Skeletal muscle cell (primary cell): ENCODE measurements at places on chromosomes 5 and 9.

DNA sequence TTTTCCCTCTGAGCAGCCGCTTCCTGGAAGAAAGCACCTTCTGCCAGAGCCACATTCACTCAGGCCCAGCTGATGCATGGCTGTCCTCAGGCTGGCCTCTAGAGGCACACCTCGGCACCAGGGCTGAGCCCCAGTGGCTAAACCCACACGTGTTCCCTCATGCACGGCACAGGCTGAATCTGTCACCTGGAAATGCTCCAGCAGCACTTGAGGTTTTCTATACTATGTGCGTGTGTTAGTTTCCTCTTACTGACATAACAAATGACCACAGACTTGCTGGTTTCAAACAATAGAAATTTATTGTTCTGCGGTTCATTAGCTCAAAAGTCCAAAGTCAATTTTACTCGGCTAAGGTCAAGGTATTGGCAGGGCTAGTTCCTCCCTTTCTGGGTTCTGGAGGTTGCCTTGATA, 141.4 kb downstream of the LRRC70 start:
- no peak for DNase-seq

GRCh38 chr9:24118190-24118589, 292.1 kb upstream of the ELAVL2 start:
- no peak for DNase-seq

DNA sequence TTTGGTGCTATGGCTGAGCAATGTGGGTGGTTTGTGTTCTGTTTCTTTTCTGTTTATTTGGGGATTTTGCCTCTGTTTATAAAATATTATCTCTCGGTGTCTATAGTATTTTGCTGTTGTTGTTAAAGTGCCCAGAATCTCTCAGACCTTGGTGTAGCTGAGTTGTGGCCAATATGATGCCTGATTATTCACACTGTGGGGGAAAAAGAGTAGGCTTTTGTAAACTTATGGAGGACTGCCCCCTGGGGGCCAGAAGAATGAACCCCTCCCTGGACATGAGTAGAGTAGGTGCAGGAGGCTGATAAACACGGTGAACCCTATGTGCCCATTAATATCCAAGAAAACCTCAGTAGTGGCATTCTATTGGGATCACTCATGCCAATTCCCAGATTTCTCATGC, 49.0 kb upstream of the DPYSL3 start:
- DNase-seq, result no peak

GRCh38 chr9:107274096-107274495, 9.0 kb upstream of the RAD23B start:
- DNase-seq, result no peak

- DNase-seq, result no peak
These were observed 672 bp downstream of the MSANTD3 start for GRCh38 chr9:100427366-100428263.

- no peak for DNase-seq
These were observed 39.6 kb upstream of the FGF1 start for GRCh38 chr5:142725231-142726187.

DNA sequence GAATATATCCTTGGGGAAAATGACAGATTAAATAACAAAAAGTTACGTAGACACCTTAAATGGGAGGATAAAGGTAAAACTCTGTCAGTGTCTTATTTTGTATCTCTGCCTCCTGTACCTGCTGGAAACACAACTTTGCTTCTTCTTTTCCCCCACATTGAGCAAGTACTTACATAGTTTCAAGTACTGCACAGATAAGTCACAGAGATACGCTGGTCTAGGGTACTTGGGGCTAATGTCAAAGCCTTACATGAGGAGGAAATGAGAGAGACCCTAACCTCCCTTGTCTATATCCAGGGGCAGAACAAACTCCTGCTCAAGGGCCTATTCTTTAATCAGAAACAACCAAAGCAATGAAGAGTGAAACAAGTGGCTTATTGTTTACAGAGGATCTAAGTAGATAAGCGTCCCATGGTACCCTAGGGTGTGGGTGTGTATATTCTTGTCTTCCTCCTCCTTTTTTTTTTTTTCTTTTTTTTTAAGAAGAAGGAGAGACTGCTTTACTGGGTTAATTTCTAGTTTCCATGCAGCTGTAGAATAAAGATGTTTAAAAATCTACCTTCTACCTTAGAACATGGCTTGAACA, 43.1 kb downstream of the ELL2 start:
- DNase-seq, result no peak

GRCh38 chr5:154042766-154043165, 4.0 kb downstream of the MFAP3 start:
- DNase-seq, result no peak

- DNase-seq, result no peak
These were observed 29.5 kb downstream of the RXRA start for GRCh38 chr9:134355561-134356279.

GRCh38 chr5:35304291-35304690, 74.0 kb upstream of the PRLR start:
- no peak for DNase-seq

GRCh38 chr5:96022971-96023370, 61.3 kb upstream of the ELL2 start:
- DNase-seq, result no peak

GRCh38 chr5:139040081-139040480, 158.1 kb downstream of the SIL1 start:
- no peak for DNase-seq

- DNase-seq, result no peak
These were observed 152.4 kb upstream of the TRPC7 start for GRCh38 chr5:136517755-136518154.

GRCh38 chr5:168950241-168950951, 350.5 kb downstream of the SLIT3 start:
- no peak for DNase-seq

DNA sequence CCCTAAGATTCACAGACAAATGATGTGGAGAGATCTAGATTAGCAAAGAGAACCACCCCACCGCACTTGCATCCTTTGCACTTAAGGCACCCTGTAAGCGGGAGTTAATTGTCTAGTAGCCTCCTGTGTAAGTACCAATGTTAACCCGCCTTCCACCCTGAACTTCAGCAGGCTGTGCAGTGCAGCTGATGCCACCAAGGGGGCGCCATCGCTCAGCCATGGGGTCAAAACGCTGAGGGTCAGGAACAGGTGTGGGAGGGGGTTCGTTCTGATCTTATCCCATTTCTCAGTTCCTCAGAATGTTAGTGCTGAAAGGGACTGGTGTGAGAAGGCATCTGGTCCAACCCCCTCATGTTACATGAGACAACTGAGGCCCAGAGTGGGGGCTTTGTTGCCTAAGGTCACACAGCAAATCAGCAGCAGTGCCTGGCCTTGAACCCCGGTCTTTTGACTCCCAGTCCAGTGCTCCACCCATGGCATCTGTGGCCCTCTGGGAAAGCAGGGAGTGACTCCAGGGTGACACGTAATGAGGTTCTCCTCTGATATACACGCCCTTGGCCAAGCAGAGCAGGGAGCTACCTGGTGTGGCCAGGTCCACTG, 57.3 kb downstream of the CYFIP2 start:
- DNase-seq, result no peak

DNA sequence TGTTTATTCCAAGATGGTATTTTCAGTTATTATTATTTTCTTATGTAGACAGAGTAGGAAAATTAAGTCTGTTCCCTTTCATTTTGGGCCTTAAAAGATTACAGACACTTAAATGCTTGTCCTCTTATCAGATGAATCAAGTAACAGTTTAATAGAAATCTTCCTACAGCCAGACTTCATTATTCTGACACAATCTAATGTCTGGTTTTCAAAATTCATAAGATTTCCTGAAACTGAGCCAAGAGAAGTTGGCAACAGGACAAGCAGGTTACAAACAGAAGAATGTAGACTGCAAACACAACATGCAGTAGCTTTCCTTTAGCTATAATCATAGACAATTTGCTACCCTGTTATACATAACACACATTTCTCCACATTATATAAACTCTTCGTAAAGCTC, 130.5 kb downstream of the FBXL17 start:
- no peak for DNase-seq

GRCh38 chr9:96413302-96414221, 4.6 kb downstream of the ZNF367 start:
- DNase-seq, result no peak

DNA sequence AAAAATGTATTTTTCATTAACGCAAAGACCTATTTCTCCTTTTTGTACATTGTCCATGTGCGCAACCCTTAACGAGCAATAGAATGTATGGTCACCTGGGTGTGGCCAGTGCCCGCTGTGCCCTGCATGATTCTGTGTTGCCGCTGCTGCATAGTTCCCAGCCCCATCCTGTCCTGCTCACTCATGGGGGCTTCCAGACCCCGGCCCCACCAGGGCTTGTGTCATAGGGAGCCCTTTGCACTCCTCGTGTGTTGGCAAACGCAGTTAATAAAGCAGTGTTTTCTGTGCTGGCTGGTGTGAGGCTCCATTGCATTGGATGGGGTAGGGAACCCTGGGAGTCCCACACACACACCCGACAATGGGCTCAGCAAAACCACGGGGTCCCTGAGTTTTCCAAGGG, 49.7 kb downstream of the SAR1B start:
- no peak for DNase-seq

DNA sequence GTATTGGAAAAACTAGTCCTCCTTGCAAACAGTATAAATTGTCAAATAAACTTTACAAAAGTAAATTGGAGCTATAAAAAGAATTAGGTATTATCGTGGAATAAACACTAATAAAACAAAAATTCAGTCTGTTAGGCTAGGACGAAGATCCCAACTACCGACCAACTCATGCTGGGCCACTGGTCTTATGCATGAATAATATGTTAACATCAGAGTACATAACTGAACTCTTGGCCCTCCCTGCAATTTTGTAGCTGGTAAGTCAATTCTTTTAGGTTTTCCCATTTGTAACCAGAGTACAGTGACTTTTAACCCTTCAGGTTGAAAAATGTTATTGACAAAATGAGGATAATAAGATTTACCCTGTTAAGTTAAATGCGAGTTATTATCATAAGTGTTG, 428.7 kb downstream of the BNC2 start:
- no peak for DNase-seq

DNA sequence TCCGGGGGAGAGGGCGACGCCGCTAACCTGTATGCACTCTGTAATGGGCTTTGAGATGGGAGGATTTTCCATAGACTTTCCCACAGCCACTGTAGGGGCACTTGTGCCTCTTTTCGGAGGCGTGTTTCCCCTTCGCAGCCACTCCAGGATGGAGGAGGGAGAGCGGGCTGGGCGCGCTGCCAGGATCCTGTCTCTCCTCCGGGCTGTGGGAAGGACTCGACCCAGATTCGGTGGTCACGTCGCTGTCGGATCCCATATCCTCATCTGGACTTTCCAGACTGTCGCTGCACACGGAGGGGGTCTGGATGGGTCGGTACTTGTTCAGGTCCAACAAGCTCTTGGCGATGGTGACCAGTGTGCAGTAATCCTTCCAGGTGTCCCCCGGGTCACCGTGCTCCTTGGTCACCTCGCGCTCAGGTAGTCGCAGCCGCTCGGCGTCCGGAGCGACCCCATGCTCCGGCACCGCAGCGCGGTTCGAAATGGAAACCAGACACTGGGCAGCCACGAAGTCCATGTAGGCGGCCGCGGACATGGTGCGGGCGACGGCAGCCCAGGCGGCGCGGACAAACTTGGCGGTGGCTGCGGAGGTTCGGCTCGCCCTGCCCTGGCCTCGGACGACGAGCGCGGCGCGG, 1.5 kb downstream of the KLF9 start:
- DNase-seq, result no peak

GRCh38 chr5:68313336-68313735, 97.8 kb downstream of the PIK3R1 start:
- DNase-seq, result no peak

- no peak for DNase-seq
These were observed 75.4 kb upstream of the LPAR1 start for GRCh38 chr9:111113712-111114111.

DNA sequence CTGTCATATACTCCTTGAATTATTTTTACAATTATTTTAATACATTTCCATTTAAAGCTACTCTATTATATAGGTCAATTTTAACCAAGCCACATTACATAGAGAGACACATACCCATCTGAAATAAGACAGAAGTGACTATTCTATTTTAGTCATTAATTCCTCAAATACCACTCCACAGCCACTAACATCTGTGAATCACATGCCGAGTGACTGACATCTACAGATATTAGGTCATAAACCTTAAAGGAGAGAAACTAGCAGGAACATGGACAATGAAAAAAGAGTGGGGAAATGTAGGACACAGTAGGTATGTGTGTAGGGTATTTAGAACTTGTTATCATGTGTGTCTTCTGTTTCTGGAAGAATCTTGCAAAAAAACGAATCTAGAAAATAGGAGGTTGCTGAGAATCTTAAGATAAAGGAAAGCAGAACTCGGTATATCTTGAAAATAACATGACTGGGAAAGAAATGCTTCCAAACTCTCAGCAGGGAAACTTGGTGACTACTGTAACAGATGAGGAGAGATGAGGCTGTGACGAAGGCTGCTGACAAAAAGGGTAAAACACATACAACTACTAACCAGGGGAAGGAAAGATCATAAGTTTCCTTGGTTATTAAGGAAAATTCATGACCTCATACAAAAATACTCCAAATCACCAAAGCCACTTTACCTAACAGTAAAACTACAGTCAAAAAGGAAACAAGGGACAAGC, 84.6 kb downstream of the PLPP1 start:
- no peak for DNase-seq

GRCh38 chr5:178207917-178208280, 3.6 kb downstream of the HNRNPAB start:
- DNase-seq, result no peak

DNA sequence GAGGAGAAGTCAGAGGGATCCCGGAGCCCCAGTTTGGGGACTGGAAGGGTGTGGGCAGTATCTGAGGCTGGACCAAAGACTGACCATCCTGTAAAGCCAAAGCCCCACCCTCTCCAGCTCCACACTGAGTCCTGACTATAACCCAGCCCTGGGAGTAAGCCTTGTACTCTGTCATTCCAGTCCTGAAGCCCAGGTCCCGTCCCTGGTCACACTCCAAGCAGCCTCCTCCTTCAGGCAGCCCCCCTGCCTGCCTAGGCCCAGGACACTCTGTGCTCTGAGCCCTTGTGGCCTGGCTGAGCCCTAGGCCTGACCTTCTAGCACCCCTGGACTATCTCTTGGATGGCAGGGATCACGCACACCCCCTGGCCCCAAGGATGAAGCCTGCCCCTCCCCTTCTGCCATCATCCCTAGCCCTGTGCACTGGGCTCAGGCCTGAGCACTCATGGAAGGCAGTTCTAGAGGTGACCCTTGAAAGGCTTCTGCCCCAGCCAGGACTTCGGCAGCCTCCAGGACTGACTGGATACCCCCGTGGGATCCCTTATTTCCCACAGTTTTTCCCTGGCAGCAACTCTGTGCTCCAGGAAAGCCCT, 28.0 kb upstream of the ENHO start:
- DNase-seq, result no peak

GRCh38 chr5:134517553-134517952, 7.9 kb upstream of the JADE2 start:
- no peak for DNase-seq

- no peak for DNase-seq
These were observed 47.4 kb downstream of the SCAI start for GRCh38 chr9:125095821-125096443.

- DNase-seq, result no peak
These were observed 1.4 kb upstream of the GDNF start for GRCh38 chr5:37841203-37841602.

GRCh38 chr5:179439181-179439985, 94.1 kb upstream of the ADAMTS2 start:
- no peak for DNase-seq
